ENCODE measurements at places on chromosomes 3 and 15.

GRCh38 chr15:96230526-96231181 is 99.8 kb upstream of the NR2F2 start:
- DNase-seq: no peak

DNA sequence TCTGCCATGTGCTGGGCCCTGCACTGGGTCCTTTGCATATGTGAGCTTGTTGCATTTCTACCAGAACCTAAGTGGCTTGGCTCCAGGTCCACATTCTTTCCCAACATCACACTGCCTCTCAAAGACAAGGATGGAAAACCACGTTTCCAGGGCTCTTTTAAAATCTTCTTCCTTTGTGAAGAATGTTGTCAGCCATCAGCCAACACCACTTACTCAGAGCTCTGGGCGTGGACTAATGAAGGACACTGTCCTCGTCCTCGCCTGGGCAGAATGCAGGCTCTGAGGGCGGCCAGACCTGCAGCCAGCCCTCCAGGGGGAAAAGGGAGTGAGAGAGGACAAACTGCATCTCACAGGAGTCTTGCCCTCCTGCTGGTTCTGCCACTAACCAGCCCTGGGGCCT is 49.7 kb downstream of the MAGEF1 start:
- no peak for DNase-seq

- DNase-seq: no peak
Measured at GRCh38 chr3:79154865-79155264, 612.9 kb downstream of the ROBO1 start.

GRCh38 chr3:126100634-126101301 is 16.8 kb upstream of the SLC41A3 start:
- DNase-seq: no peak

GRCh38 chr3:126952261-126952982 is 30.5 kb upstream of the PLXNA1 start:
- DNase-seq: no peak

DNA sequence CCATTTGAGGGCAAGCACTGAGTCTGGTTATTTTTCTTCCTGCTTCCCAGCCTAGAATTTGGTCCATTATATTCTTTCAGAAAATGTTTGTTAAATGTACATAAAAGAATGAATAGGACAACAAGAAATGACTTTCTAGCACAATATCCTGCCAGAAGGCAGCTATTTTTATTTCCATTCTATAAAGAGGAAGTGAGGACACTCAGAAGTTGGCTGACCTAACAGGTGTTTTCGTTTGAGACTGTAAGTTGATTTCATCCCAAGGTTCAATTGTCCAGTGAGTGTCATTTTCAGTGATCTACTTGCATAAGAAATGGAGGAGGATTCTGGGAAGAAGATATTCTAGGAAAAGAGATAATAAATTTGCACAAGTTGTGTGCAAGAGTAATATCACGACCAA is 191.9 kb upstream of the POU1F1 start:
- DNase-seq: no peak

- no peak for DNase-seq
Measured at GRCh38 chr3:192727032-192727847, at the start of gene FGF12. Gene FGF12 (minus strand): TSS chr3:192727541.

GRCh38 chr15:80844011-80844732 is 65.0 kb downstream of the CEMIP start:
- no peak for DNase-seq

GRCh38 chr3:186849374-186849975 is 7.0 kb downstream of the ADIPOQ start:
- DNase-seq: no peak

DNA sequence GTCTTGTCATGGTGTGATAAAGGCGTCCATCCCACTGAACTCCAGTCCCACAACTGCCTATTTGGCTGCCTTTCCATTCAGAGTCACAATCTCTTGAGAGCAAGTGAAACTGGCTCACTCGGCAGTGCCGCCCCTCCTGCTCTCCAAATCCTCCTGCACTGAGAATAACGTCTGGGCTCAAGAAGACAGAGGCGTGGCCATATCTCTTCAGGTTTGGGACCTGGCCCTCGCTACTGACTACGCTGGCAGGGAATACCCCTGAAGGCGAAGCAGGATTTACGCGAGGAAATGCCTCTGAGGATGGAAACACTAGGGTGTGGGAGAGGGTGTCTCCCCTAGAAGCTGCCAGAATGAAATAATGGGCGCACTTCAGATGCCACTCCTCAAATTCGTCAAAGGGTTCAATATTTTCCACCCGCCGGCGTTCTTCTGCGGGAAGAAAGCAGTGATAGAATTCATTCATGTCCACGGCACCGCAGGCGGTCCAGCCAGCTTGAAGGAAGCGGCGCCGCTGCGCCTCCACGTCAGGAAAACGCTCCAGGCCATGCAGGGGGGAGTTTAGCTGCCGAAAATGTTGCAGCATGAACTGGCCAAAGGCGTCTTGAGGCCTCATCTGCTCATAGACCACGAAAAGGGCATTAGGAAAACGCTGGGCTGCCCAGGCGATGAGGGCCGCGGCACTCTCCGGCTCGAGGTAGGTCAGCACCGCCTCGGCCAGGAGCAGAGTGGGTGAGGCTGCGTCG is 985 bp downstream of the LCMT2 start:
- no peak for DNase-seq

- DNase-seq: no peak
Measured at GRCh38 chr3:28286595-28286994, 45.2 kb downstream of the CMC1 start.

GRCh38 chr3:179038216-179038898 is 33.3 kb downstream of the ZMAT3 start:
- no peak for DNase-seq

GRCh38 chr15:29094711-29095110 is 174.9 kb downstream of the NSMCE3 start:
- DNase-seq: no peak

DNA sequence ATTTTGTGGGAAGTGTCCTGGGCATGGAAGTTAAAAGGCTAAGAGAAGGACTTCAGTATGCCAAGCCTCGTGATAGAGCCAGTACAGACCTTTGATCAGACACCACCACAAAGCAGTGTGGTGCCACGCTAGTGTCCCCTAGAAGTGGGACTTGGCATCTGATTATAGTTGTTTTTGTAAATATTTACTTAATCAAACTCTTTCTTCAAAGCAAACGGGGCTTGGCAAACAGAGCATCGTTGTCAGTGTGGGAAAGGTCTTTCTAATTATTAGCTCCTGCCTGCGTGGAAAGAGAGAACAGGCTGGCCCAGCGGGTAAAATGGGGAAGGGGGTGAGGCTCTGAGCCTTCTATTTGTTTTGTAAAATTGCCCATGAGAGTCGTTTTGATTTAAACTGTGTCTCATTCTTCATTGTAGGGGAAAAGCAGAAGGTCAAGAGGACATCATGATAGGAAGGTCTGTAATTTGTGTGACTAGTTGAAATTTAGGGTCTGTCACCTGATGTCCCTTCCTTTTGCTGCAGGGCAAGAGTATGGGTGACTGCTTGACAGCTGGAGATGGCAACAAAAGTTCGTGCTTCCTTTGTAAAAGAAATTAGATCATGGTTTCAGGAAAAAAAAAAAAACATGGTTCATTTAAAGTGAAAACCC is 105.0 kb downstream of the IQCH start:
- DNase-seq: no peak

GRCh38 chr3:114619771-114620170 is 325.9 kb downstream of the TIGIT start:
- DNase-seq: no peak

DNA sequence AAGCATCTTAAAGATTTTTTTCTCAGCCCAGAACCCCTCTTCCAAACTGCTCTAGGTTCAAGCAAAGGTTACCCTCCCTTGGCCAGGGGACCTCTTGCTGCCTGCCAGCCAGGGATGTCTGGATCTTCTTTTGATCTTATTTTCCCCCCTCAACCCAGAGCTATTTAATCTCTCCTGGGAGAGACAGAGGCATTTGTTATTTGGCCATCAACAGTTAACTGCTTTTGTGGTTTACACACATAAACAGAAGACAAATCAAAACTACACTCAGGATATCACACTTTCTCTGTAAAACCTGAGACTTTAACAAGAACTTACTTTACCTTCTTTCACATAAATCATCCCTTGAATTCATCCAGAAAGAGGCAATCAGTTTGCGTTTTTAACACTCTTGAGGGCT is 272.5 kb downstream of the THSD4 start:
- no peak for DNase-seq

GRCh38 chr3:114418724-114419543 is 125.1 kb downstream of the TIGIT start:
- DNase-seq: peak; percentile 17

DNA sequence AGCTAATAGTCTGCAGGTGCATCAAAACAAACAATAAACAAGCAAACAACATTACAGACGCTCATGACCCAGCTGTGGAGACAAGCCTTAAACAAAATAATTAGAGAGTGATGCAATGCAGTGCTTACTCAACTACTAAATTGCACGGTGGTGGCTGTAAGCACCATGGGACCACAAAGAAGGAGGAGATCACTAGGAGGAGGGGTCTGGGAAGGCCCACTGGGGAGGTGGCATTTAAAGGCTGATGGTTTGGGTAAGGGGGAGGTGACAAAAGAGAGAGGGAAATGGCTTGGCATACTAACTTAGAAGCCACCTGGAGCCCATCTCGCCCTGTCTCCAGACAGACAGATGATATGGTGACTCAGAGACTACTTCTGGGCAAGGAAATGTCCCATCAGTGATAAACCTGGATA is 516.7 kb downstream of the FOXP1 start:
- DNase-seq: peak; percentile 33

- no peak for DNase-seq
Measured at GRCh38 chr3:32890420-32891276, 60.8 kb upstream of the CCR4 start.

DNA sequence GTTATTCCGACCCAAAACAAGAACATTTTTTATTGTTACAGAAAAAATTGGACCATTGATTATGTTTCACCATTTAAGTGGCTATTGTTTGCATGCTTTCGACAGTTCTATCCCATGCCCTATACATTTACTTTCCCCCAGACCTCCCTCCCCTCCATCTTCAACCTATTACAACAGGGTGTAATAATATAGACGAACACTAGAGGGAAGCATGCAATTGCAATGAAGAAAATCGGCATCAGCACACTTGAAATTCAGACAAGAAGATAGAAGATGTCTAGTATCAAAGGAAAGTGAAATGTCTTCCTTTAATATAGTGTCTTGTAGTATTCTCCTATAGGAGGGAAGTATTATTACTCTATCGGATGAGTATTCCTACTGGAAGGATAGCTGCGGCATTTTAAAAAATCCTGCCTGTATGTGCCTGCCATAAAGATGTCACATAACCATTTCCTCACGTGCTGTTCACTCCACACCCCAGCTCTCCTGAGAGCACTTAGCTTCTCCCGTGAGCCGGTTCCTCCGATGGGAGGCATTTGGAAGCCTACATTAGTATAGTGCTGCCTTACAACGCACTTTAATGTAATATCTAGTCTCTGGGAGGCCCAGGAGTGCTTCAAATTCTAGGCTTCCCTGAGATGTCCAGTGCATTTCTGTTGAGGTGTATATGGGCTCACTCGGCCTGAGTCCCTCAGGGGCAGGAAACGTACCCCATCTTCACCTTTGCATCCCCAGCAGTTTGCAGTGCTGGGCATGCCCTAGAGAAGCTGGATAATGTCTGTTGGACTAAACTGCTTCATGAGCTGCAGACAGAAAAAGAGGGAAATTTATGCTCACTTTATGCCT is 17.8 kb upstream of the ERICH6 start:
- no peak for DNase-seq

- DNase-seq: no peak
Measured at GRCh38 chr3:21067031-21067813, 683.8 kb downstream of the ZNF385D start.

GRCh38 chr15:96356494-96357455 is 26.3 kb downstream of the NR2F2 start:
- DNase-seq: peak; percentile 43

GRCh38 chr3:20039765-20040547 is at the start of gene KAT2B:
Gene KAT2B (plus strand): TSS chr3:20040446. CDS start chr3:20040478, 32 bp downstream.
- DNase-seq: peak; percentile 86

- no peak for DNase-seq
Measured at GRCh38 chr3:170740726-170741591, 129.0 kb downstream of the RPL22L1 start.

DNA sequence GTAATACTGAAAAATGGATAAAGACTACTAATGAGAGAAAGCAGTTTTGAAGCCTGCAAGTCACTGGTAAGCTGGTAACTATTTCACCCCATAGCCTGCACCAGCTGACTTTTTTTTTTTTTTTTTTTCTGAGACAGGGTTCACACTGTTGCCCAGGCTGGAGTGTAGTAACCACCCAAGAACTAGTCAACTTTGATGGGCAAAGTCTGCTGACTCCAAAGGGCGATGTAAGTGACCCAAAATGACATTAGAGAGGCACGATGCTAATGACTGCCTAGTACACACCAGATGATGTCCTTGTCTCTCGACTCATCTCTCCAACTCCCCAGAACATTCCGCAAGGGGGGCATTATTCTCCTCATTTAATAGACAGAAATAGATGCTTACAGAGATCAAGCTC is 12.9 kb upstream of the TMEM41A start:
- no peak for DNase-seq

DNA sequence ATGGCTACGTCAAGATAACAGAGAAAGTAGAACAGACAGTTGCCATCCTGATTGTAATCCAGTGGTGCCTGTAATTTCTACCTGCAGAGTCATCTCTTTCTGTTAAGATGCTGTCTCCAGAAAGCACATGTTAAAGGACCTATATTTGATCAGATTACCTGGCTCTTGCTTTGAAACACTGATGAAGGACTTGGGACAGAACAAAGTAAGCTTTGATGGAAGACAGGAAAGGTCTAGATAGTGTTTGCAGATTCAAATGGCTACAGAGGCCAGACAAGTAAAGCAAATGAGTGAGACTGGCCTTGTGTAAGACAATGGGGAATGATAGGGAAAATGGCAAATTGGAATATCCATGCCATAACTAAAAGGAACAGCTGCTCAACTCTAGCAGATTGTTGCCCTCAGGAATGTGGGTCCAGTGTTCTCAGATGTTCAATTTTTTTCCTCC is 1.8 kb upstream of the GSK3B start:
- DNase-seq: no peak

DNA sequence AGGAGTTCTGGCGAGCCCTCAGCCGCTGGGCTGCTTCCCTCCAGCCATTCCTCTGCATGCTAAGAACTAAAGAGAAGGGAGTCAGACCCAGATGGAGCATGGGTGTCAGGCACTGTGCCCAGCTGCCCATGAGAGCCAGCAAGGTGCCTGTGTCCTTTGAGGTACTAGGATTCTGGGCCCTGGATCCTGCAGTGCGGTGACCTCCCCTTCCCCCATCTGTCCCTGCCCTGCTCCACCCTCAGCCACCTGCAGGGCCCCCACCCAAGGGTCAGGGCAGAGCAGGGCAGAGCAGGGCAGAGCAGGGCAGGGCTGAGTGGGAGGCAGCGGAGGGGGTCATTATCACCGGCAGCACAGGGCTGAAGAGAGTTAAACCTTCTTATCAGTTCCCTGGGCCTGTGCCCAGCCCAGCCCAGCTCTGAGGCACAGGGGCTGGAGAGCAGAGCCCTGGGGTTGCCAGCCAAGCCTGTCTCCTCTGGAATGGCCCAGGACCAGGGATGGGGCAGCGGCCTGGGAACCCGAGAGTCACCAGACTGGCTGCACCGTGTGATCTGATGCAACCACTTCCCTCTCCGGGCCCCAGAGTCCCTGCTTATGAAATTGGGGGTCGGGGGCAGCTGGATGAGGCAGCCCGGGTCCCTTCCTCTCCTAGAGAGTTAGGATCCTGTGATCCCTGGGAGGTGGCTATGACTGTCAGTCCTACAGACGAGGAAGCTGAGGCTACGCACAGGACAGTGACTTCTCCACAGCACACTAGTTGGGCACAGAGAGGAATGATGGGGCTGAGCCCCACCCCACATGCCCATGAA is 17.3 kb downstream of the ZDHHC19 start:
- peak; percentile 48 for DNase-seq
